Retinal pigment epithelial cell (primary cell): ENCODE measurements at places on chromosomes 4 and X.

DNA sequence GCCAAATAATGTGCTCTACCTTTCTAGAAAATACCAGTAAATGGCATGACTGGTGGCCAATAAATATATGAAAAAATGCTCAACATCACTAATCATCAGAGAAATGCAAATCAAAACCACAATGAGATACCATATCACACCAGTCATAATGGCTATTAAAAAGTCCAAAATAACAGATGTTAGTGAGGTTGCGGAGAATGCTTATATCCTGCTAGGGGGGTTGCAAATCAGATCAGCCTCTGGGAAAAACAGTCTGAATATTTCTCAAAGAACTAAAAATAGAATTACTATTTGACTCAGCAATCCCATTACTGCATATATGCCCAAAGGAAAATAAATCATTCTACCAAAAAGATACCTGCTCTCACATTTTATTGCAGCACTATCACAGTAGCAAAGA is 115.1 kb downstream of the RASGEF1B start:
- no peak for DNase-seq

GRCh38 chrX:130111220-130112154 is 1.2 kb upstream of the ELF4 start:
- no peak for DNase-seq

DNA sequence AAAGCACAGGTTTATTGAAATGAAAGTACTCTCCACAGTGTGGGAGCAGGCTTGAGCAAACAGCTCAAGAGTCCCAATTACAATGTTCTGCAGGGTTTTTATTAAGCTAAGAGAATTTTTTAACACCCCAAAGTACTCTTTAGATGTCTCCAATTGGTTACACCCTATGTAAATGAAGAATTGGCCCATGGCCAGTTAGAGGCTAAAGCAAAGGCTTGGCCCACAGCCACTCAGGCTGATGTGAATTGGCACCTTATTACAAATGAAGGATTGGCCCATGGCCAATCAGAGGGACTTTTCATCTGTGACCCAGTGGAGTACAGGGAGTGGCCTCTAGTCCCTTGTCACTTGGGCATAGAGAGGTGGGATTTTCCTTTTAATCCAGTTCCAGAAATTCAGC is 30.1 kb upstream of the IQCM start:
- DNase-seq = no peak

GRCh38 chrX:68462197-68462596 is 28.9 kb upstream of the OPHN1 start:
- no peak for DNase-seq

- DNase-seq = no peak
Observed at GRCh38 chrX:150366951-150367545, 3.9 kb downstream of the MAMLD1 start.

GRCh38 chr4:108224611-108225053 is 55.9 kb upstream of the LEF1 start:
- DNase-seq = peak; percentile 88

- no peak for DNase-seq
Observed at GRCh38 chrX:38878641-38879340, 77.5 kb downstream of the MID1IP1 start.

- peak; percentile 34 for DNase-seq
Observed at GRCh38 chrX:3345281-3346191, 916 bp downstream of the MXRA5 start.

DNA sequence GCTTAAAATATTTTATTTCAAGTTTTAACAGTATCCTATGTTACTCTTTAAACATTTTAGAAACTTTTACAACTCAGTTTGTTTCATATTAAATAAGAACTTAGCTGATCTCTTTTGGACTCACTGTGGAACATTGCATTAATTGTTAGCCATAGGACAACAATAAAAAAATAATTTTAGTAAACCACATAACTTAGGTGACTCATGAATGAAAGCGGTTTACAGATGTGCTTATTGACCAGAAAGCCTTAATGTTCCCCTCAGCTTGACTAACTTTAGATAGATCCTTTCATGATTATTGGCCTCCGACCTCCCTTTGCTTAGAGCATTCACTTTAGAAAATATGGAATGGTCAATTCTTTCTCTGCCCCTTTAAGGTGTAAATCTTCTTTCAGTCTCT is 783.5 kb upstream of the MAGEB2 start:
- DNase-seq = no peak

GRCh38 chrX:68826113-68826980 is 2.5 kb upstream of the EFNB1 start:
- no peak for DNase-seq

DNA sequence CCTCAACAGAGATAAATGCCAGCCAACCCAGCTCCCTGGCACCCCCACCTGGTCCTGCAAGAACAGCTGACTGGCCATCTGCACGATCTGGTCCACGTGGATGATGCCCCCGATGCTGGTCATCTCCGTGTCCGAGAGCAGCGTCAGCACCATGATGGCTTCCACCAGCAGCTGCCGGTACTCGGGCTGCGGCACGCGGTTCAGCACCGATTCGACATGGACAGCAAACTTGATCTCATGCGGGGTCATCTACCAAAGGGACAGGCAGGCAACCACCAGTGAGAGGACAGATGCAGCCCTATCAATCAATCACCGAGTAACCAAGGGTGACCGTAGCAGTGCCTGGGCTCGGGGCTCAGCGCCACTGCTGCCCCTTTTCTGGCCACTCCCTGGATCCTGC is 89.8 kb downstream of the PHKA2 start:
- DNase-seq = no peak

DNA sequence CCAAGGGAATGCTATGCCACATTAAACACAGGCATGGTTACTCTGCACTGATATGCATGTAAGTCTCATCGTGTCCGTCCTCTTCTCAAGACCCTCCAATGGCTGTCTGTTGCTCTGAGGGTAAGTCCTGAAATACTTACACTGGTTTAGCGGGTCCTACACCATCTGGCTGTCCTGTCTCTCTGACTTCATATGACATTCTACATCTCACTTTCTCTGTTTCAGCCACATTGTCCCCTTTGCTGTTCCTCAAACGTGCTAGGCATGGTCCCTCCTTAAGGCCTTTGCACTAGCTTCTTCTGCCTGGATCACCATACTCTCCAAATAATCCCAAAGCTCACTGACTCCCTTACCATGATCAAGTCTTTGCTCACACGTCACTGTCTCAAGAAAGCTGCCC is 131.4 kb downstream of the PALLD start:
- DNase-seq = no peak

GRCh38 chrX:138877746-138878145 is 166.2 kb upstream of the FGF13 start:
- DNase-seq = no peak

- no peak for DNase-seq
Observed at GRCh38 chrX:47539860-47540259, 21.1 kb upstream of the ARAF start.

DNA sequence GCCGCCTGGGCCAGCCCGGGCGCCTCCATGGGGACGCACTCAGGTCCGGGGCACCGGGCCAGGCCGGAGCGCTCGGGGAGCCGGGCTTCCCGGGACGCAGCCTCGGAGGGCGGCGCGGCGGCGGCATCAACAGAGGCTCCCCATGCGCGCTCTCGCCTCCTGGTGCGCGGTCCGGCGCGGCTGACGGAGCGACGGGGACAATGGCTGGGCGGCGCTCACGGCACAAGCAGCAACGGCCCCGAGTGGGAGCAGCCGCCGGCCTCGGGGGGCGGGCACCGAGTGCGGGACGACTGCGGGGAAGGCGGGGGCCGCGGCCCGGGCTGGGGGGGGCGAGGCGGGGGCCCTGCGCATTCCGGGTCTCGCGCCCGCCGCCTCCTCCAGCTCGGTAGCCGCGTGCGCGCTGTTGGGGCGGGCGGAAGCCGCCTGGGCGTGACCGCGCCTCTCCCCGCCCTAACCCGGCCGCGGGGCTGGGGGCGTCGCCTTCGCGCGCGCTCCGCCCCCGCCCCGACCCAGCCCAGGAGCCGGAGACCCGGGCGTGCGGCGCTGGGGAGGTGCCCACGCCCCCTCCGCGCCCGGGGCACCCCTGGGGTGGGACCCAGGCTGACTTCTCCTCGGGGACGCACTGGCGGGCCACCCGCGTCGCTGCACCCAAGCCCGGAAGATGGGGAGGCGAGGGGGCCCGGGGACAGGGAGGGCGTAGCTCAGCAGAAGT is at the start of gene PRKX:
Gene PRKX (minus strand): TSS at position 425 of the 712 bp plus-strand sequence. CDS start 396 bp downstream, at position 29.
- no peak for DNase-seq

DNA sequence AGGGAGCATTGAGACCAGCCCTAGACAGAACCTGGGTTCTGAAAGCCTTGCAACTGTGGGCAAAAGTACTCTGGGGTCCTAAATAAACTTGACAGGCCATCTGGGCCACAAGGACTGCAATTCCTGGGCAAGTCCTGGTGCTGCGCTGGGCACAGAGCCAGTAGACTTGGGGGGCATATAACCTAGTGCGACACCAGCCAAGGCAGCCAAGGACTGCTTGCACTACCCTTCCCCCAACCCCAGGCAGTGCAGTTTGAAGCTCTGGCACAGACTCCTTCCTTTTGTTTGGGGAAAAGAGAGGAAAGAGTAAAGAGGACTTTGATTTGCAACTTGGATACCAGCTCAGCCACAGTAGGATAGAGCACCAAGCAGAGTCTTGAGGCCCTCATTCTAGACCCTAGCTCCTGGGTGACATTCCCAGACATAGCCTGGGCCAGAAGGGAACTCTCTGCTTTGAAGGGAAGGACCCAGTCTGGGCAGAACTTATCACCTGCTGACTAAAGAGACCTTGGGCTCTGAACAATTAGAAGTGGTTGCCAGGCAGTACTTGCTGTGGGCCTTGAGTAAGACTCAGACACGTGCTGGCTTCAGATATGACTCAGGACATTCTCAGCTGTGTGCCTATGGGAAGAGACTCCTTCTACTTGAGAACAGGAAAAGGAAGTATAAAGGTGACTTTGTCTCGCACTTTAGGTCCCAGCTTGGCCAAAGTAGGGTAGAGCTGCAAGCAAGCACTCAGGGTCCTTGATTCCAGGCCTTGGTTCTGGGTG is 522.8 kb downstream of the GLUD2 start:
- DNase-seq = no peak
